Osteoblast (primary cell): ENCODE measurements at places on chromosomes 3 and 15. TPM values are rescaled to one million over a fixed set of nuclear protein-coding genes. Genes with fewer than 3 reads are reported as not detected.

The HGD gene
- total RNA-seq: under 0.01 TPM in 2 replicates

The BUB1B gene
- total RNA-seq: 2.2 and 4.1 TPM in 2 replicates

The DUOXA1 gene
- total RNA-seq: 0.29 and 0.36 TPM in 2 replicates

The CLDN16 gene
- under 0.01 TPM in 1 of 2 replicates, not detected in the other for total RNA-seq

The CD47 gene
- total RNA-seq: 72.7 and 76.0 TPM in 2 replicates

The P2RY12 gene
- total RNA-seq: not detected in 2 replicates
